ENCODE measurements at places on chromosomes 7 and 10.

- no peak for DNase-seq
Observed at GRCh38 chr7:151137076-151137675, 30.3 kb downstream of the GBX1 start.

GRCh38 chr7:12316925-12317324 lies 86.7 kb downstream of the VWDE start:
- DNase-seq, result no peak

DNA sequence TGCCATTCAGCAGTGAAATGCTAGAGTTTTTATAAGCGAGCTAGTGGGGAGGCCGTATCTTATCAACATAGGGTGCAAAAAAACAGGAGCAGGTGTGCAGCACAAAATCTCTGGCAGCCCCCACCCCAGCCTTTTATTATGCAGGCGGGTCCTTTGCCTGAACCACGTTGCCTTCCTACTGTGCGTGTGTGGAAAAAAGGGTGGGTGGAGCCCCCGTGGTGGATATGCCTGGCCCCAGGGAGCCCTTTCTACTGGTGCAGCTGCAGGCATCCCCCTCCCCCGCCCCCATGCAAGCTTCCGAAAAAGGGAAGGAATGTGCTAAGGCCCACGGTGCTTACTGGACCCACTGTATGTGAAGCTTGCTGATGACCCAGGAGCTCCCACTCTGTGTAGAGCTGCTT lies 175.9 kb downstream of the USP6NL start:
- DNase-seq, result no peak

DNA sequence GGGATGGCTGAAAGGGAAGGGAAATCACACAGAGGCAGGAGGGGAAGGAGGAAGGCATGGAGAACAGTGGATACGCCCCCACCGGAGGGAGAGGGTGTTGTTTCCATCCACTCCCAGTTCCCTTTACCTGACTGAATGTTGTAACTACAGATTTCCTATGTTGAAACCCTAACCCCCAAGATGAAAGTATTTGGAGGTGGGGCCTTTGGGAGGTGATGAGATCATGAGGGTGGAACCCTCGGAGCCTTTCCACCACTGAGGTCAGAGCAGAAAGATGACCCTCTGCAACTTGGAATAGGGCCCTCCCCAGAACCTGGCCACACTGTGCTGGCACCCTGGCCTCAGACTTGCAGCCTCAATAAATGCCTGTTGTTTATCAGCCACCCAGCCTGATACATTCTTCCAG lies 48.6 kb upstream of the CNPY1 start:
- DNase-seq, result no peak

- no peak for DNase-seq
Observed at GRCh38 chr7:105218215-105218614, 170.5 kb downstream of the SRPK2 start.

DNA sequence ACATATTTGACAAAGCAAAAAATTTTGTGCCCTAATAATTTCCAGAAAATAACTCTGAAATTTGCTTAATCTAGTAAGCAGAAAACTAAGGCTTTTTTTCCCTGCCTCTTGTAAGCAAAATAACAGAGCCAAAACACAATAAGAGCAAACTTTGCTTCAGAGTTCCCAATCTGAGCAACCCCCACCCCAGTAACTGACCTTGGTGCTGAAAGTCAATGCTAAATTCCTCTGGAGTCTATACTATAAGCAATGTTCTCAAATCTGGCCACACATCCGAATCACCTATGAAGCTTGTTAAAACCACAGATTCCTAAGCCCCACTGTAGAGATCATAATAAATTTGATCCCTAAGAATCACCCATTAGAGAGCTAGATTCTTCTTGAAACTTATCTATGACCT lies 150.5 kb downstream of the ELAPOR2 start:
- DNase-seq, result no peak

DNA sequence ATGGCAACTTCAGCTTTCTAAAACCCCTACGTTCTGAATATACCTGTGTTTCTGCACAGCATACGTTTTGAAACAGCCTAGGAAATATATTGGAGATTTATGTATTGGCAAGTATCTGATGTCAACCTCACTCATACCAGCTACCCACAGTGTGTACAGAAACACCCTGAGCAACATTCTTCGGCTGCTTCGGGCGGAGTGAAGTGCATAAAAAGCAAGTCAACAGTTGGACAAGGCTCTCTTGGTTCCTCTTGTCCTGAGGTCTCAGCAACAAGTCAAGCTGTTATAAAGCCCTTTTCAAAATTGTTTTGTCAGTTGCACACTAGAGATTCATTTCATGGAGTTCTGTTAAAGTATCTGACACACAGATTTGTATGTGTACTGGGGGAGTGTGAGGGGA lies 40.0 kb upstream of the PAPSS2 start:
- no peak for DNase-seq

- no peak for DNase-seq
Observed at GRCh38 chr7:115435178-115435577, 513.3 kb downstream of the MDFIC start.

GRCh38 chr10:80464557-80465450 lies 10.7 kb downstream of the TSPAN14 start:
- peak; percentile 77 for DNase-seq

GRCh38 chr10:103884681-103885139 lies 29.3 kb upstream of the SH3PXD2A start:
- peak; percentile 72 for DNase-seq

- DNase-seq, result no peak
Observed at GRCh38 chr7:43196379-43196778, 83.9 kb downstream of the HECW1 start.

GRCh38 chr7:55561690-55562089 lies 10.6 kb downstream of the VOPP1 start:
- DNase-seq, result no peak

DNA sequence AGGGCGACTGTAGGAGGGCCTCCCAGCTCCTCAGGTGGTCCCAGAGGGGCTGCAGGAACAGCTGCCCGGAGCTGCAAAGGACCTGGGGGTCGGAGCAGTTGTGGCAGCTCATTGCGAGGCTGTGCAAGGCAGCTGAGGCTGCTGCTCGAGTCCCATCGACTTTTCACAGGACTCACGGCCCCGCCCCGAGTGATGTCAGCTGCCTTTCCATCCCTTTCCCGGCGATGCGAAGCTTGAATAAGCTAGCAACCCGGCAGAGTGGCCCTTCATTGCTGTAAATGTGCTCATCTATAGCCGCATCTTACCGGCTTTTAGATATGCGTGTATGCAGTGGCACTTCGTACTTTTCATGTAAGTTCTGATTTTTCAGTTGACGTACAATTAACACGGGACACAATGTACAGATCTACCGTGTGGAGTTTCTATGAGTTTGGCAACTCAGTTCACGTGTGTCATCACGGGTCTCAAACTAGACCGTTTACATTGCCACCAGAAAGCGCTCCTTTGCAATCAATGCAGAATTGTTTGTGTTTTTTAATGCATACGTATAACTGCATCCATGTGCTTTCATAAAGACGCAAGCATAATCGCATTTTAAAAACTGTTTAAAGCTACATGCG lies at the start of gene CH25H:
Gene CH25H, minus strand, starts transcription at position 137 of the 620 bp plus-strand sequence. Its CDS starts 25 bp downstream, at position 112.
- peak; percentile 75 for DNase-seq

DNA sequence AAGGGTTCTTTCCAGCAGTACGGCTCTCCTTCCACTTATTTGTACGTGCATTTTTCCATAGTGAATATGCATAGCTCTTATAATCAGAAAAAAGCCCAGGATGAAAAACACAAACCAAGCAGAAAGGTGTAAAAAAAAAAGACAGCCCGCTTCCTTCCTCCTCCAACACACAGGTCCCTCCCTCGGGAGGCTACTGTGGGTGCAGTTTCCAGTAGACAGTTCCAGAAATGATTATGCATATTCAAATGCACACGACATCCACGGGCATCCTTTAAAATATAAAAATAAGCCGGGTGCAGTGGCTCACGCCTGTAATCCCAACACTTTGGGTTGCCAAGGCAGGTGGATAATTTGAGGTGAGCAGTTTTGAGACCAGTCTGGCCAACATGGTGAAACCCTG lies 59.9 kb downstream of the TNRC18 start:
- no peak for DNase-seq

DNA sequence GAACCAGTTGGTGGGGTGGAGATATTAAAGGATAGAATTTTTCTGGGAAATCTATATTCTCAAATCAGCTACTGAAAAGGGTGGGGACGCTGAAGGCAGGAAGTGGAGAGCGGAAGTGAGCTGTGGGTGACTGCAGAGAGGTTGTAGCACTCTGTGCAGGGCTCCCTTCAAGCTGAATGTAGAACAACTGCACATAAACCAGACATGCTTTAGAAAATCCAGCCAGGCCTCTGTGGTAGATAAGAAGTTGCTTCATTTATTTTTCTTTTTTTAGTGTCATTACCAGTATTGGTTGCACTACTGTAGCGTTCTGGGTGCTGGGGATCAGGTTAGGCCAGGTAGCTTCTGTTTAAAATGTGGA lies 127.8 kb downstream of the CELF2 start:
- DNase-seq, result no peak

- DNase-seq, result peak; percentile 34
Observed at GRCh38 chr10:68442971-68443370, 28.8 kb downstream of the DNA2 start.

DNA sequence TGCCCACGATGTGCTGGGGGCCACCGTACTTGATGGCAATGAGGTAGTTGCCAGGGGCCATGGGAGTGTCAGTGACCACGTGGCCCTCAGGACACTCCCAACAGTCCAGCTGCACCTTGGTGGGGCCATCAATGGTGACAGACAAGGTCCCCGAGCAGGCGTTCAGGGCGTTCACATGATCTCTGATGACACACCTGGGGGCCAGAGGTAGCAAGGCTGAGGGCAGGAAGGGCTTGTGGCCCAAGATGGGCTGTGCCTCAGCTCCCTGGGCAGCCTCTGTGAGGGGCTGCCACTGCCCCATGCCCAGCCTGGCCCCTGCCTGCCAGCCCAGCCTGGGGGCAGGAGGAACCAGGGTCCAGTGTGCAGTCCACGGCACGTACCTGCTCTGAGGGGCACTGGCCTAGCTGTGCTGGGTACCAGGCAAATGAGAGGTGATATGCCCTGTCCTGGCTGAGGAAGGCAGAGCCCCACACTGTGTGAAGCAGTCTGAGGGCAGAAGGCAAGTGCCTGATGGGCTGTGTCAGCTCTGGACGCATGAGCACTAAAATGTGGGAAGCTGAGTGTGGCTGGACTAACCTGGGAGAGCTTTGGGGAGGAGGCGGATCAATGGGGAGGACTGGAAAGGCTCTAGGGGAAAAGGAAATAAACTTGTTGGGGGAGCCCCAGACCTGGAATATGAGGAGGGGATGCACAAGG lies 3.5 kb upstream of the KCP start:
- DNase-seq, result no peak

GRCh38 chr7:92603089-92603445 lies 12.9 kb upstream of the FAM133B start:
- no peak for DNase-seq

DNA sequence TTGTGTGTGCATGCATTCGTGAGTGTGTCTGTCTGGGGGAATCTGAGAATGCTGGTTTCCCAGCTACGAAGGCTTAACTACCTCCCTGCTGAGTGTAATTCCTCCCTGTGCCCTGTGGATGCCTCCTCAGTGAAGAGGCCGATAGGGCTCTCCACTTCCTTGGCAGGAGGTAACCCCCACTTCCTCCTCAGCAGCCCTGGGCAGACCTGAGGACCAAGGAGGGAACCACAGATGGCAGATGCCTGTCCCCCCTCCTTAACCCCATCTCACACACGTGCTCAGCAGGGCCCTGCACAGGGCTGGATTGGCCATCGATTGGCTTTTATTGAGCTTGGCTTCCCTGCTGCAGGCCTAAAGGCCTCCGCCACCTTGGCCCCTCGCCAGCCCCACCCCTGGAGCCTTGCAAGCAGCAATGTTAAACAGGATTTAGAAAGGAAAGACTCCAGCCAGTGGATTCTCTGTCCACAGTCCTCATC lies 45.6 kb upstream of the LRRC4 start:
- DNase-seq, result no peak

GRCh38 chr10:130213286-130214080 lies 77.3 kb downstream of the GLRX3 start:
- no peak for DNase-seq

Data from hippocampal formation (tissue), 2 donors.